CD8-positive, alpha-beta memory T cell (primary cell): ENCODE measurements at places on chromosomes 11 and 22.

- DNase-seq = no peak
These were observed 206.2 kb upstream of the CADM1 start for GRCh38 chr11:115710426-115710825.

- no peak for DNase-seq
These were observed 6.7 kb downstream of the KCNE3 start for GRCh38 chr11:74460481-74461154.

DNA sequence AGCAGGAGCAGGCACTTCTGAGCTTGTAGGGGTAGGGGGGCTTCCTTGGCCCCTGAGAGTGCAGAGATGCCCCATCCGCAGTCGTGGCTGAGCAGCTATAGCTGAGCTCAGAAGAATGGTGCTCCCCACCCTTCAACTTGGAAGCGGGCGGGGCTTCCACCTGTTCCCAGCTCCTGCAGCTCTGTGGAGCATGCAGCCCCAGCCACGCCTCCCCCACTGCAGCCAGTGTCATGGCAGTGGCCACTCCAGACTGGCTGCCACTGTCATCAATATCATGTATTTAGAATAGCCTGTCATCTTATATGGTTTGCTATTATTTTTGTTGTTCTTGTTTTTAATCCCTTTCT lies 213.1 kb downstream of the LRRC4C start:
- DNase-seq = no peak

- no peak for DNase-seq
These were observed 25.9 kb upstream of the SLC5A4 start for GRCh38 chr22:32281072-32281471.

- DNase-seq = peak; percentile 12
These were observed 6.0 kb downstream of the MALAT1 start for GRCh38 chr11:65504674-65505465.

DNA sequence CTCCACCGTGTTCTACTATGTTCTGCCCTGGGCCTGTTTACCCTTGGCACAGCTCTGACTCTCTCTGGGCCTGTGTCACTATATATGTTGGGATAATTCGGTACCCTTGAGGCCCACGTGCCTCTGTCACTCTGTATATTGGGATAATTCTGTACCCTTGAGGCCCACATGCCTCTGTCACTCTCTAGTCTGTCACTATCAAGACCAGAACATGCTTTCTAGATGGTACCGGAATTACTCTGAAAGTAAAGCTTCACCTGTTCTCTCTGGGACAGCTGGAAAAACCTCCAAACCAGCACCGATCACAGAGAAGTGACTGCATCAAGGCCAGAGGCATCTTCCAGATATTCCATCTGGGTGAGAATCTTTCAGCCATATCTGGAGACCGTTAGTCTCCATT lies 9.3 kb upstream of the FCHSD2 start:
- DNase-seq = no peak

- DNase-seq = no peak
These were observed 765.4 kb downstream of the BRD1 start for GRCh38 chr22:49062155-49062801.

DNA sequence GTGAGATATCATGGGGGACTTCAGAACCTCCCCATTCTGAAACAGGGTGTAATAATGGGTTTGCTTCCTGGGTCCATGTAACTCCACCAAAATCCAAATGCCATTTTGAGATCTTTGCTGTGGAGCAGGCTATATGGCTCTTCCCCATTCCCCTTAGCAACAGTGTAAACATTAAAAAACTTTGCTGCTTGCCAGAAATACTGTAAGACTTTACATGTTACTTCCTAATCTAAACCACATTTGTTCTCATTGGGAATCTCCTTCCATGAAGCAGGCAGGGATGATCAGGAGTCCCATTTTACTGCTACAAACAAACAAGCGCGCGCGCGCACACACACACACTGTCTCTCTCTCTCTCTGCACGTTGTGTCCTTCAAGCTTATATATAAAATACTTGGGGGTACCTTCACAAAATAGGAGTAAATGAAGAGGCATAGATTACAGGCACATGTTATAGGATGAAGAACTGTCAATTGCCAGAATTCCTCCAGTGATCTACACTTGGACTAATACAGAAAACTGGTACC lies 86.5 kb downstream of the ANO3 start:
- DNase-seq = no peak

DNA sequence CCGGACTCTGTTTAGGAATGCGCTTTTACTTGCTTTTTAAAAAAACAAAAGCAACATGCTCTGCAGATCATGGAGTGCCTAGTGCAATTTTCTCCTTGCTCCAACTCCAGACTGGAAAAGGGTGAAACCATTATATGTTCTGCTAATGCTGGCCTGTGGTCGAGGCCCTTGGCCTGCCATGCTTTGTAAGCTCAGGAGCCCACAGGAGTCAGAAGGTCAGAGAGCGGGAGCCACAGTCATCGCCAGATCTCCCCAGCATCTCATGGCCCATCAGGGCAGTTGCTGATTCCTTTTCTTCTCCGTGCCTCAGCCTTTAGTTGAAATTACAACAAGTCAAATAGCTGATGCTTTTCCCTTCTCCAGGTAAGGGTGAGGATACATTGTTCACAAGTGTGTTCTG lies 80.3 kb downstream of the DDIAS start:
- no peak for DNase-seq

- no peak for DNase-seq
These were observed 5.5 kb downstream of the UNC93B1 start for GRCh38 chr11:67998150-67999045.

DNA sequence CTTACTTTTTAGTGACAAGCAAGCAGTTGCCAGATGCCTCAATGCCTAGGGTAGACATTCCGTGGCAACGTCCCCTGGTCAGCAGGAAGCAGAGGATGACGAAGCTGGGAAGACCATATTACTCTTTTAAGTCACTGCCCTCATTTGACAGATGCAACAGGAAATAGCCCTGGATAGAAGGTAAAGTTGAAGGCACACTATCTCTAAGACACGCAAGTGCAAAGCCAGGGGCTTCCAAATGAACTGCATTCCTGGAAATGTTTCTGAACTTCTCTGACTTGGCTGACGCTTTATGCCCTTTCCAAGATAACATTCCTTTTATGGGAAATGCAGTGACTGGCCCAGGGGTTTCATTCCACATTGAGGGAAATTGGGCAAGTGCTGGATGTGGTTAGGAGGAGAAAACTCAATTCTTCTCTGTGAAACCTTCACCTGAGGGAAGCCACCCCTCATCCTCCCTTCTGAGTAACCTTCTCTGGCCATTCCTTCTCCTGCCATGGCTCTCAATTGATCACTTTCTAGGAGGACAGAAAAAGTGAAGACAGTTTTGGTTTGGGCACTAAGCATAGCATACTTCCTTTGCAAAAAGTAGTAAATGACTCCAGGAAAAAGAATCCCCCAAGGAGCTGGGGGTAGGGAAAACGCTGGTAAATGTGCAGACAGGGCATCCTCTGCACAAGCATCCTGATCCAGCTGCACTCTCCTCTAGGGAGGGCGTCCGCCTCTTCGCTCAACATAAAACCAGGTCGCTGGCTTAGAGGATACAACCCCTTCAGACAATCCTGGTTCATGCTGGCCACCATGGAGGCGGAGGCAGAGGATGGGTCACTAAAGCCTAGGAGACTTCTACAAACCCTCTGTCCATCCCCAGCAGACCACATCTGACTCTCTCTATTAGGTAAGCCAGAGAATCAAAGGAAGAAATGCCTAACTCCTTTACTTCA lies 14.5 kb downstream of the PCSK7 start:
- no peak for DNase-seq

DNA sequence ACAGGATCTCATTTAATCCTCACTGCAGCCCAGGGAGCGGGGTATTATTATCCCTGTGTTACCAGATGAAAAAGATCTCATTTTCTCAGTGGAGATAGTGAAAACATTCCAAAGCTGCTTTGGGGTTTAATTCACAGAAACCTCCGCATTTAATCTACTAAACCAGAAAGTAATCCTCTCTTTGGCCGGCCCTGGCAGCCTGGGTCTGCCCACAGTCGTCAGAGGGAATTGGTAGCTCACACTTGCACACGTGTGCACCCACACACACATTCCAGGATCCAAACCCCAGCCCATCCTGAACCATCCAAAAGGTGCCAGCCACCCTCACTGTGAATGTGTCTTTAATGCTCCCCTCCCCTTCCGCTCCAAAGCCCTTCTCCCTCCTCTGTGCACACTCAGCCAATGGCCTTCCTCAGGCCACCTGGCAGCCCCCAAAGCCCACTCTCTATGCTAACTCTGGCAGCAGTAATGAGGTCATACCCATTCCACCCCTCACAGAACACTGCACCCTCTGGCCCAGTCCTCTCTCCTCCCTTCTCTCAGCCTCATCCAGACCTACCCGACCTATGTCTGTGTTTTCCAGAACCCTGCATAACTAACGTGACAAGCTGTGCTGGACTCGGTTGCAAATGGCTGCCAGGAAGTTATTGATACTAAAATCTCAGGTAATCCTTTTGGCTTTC lies 466.2 kb downstream of the SOX6 start:
- no peak for DNase-seq

- DNase-seq = no peak
These were observed 4.9 kb upstream of the LINC01488 start for GRCh38 chr11:69476509-69476961.

DNA sequence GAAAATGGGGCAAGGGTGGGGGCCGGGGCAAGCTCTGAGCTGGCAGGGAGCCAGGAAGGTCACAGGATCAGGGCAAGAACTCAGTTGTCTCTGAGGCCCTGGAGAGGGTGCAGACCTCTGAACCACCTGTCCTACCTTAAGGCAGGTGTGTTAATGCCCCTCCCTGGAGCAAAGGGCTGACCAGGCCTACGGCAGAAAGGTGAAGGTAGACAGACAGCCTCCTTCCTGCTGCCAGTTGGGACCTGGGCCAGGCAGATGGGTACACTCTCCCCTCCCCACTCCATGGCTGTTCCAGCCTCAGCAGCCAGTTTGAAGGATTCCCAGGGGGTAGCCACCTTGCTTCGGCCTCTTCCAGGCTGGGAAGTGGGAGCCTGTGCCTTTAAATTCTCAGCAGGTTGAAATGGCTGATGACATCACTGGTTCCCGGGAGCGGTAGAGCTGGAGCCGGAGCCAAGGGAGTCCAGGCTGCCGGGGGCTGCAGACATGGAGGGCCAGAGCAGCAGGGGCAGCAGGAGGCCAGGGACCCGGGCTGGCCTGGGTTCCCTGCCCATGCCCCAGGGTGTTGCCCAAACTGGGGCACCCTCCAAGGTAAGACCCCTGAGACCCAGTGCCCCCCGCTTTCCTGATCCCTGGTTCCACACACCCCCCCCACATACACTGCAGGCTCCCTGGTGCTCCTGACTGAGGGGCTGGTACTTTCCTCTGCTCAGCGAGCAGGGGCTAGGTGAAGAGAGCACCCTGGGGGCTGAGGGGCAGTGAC lies at the start of gene INPP5J:
TSS of gene INPP5J (plus strand) at position 435 of the 760 bp plus-strand sequence. CDS start at position 484, 49 bp downstream.
- no peak for DNase-seq

DNA sequence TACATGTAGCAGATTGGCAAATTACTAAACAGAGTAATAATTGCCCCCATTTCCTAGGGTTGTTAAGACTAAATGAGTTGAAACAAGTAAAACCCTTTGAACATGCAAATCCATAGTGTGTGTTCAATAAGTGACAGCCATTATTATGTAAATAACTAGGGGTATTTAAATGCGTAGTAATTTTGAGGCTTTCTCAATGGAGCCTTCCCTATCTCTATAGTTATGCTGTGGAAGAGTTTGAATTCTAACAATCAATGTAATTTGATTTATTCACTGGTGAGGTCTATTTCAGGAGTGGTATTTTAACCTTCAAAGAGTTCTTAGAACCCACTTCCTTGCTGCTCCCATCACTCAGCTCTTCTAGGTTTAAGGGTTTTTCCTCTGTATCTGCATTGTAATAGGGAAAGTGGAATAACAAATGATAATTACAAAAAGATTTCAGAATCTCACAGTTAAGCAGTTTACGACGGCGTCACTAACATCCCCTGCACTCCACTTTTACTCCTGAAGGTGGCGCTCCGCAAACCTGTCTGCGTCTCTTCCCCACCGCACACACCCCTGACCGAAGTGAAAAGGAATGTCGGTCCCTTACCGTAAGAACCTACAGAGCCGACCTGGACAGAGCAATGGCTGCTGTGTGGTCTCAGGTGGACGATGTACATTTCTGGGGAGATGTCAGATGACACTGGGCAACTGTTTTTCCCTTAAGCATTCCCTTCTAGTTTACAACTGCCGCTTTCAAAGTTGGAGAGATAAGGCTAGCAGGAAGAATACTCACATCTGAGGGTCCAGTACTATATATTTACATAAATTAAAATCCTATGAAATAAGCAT lies 80.8 kb downstream of the ZC3H12C start:
- DNase-seq = peak; percentile 36

- no peak for DNase-seq
These were observed 125.7 kb downstream of the TENM4 start for GRCh38 chr11:79314906-79315689.

- DNase-seq = no peak
These were observed 43.0 kb upstream of the TOP3B start for GRCh38 chr22:22025320-22026156.

GRCh38 chr22:43044290-43044712 lies 29.4 kb upstream of the PACSIN2 start:
- DNase-seq = no peak
